ENCODE measurements at places on chromosomes 3 and 15. TPM values are rescaled to one million over a fixed set of nuclear protein-coding genes. Genes with fewer than 3 reads are reported as not detected.

TMEM108 gene
- 13.2 TPM for polyA plus RNA-seq

SLC22A13 gene
- polyA plus RNA-seq = 0.26 TPM

LMOD3 gene
- polyA plus RNA-seq = not detected

PHLDB2 gene
- 19.5 TPM for polyA plus RNA-seq

LSAMP gene
- 1.4 TPM for polyA plus RNA-seq

Data from GM23338 (cell line).